ENCODE measurements at places on chromosomes 16 and 17.

- DNase-seq = no peak
These were observed 5.9 kb upstream of the SLC16A5 start for GRCh38 chr17:75081611-75082540.

DNA sequence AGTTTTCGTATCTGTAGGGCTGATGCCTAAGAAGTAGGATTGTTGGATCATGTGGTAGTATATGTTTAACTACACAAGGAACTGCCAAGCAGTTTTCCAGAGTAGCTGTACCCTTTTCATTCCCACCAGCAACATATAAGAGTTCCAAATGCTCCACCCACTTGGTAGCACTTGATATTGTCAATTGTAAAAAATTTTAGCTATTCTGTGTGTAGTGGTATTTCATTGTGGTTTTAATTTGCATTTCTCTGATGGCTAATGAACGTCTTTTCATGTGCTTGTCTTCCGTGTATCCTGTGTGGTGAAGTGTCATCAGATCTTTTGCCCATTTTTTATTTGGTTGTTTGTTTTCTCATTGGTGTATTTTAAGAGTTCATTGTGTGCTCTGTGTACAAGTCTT is 69.7 kb downstream of the TANC2 start:
- DNase-seq = peak; percentile 54

GRCh38 chr17:68346448-68346847 is 55.2 kb downstream of the ARSG start:
- DNase-seq = no peak

- no peak for DNase-seq
These were observed 16.9 kb downstream of the SLX4 start for GRCh38 chr16:3594316-3595109.

- DNase-seq = no peak
These were observed 32.7 kb downstream of the ADAMTS18 start for GRCh38 chr16:77402118-77402517.

- DNase-seq = peak; percentile 75
These were observed 106.4 kb downstream of the SLC39A11 start for GRCh38 chr17:72985882-72986720.

GRCh38 chr17:63181856-63182255 is 215.8 kb downstream of the TANC2 start:
- no peak for DNase-seq

DNA sequence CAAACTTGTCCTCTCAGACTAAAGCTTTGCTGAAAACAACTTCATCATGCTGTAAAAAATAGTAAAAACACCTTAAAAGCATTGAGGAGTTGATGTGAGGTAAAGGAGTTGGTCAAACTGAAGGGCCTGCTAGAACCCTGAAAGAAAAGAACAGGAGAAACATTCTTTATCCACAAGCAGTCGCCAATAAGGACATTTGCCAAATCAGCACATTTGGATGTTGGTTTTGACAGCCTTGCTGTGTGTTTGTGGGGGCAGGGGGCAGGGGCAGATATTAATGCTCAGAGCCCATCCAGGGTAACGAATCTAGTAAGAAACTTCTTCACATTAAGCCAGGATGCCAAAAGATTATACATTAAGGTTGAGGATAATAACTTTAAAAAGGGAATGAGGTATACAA is 399.9 kb upstream of the ZFHX3 start:
- no peak for DNase-seq

GRCh38 chr17:14585099-14585498 is 284.2 kb downstream of the HS3ST3B1 start:
- no peak for DNase-seq

DNA sequence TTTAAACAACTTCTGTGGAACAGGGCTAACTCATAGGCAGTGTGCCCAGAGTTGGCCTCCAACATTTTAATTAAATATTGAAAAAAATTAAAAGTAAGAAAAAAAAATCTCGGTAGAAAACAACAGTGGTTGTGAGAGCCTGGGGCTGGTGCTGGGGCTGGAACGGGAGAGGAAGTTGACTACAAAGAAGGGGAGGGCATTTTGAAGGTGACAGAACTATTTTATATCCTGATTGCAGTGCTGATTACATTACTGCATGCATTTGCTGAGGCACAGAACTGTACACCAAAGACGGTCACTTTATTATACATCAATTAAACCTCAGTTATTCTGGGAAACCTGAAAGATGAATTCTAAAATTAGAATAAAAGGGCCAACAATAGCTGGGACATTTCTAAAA is 142.5 kb downstream of the PARN start:
- DNase-seq = no peak

Data from fibroblast of upper back skin (primary cell).